ENCODE measurements at places on chromosomes 12 and 14.

DNA sequence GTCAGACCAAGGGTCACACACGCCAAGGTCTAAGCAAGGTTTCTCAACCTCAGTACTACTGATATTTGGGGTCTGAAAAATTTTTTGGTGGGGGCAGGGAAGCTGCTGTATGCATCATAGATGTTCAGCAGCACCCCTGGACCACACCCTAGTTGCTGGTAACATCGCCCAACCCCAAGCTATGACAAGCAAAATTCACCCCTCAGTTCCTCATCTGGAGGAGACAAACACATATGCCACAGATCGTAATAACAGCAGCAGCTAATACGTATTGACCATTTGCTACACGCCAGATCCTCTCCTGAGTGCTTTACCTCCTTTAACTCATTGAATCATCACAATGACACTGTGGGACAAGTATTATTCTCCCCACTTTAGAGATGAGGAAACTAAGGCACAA lies 46.4 kb downstream of the ACTN1 start:
- DNase-seq: no peak

DNA sequence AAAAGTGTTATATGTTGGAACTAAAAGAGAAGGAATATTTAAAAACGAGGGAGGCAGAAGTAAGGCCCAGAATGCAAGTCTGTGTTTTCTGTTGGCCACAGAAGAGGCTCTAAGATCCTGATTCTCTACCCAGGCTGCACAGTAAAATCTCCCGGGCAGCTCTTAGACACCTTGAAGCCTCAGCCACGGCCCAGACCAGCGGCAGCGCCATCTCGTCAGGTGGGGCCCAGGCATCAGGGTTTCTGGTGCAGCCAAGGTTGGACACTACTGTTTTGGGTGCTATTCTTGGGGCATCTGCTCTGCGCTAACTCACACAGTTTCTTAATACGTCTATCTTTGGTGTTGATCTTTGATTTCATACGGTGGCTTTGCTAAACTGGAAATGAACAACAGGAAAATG lies 16.8 kb downstream of the FAM181A start:
- DNase-seq: no peak

GRCh38 chr12:7499636-7500035 lies 3.9 kb downstream of the CD163 start:
- no peak for DNase-seq

DNA sequence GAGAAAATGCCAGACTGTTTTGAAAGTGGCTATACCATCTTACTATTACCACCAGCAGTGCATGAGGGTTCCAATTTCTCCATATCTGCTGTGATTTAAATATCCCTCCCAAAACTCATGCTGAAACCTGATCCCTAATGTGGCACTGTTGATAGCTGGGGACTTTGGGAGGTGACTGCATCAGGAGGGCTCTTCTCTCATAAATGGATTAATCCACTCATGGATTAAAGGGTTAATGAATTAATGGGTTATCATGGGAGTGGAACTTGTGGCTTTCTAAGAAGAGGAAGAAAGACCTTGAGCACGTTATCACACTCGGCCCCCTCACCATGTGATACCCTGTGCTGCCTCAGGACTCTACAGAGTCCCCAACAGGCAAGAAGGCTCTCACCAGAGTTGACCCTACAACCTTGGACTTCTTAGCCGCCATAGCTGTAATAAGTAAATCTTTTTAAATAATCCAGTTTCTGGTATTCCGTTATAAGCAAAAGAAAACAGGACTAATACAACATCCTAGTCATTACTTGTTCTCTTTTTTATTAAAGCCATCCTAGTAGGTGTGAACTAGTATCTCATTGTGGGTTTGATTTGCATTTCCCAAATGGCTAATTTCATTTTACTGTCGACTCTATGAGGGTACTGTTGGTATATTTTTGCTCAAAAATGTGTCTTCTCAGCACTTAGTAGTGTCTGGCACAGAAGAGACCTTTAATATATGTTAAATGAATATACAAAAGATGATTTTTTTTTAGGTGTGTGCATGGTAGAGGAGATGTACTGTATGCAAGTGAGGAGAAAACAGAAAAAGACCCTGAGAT lies 14.3 kb downstream of the PPP1R12A start:
- DNase-seq: no peak

- DNase-seq: no peak
Measured at GRCh38 chr12:70823182-70823976, 97.2 kb downstream of the PTPRR start.

GRCh38 chr14:105748204-105748578 lies 221.8 kb downstream of the TMEM121 start:
- DNase-seq: no peak

GRCh38 chr14:104702106-104702505 lies 12.7 kb downstream of the INF2 start:
- no peak for DNase-seq

GRCh38 chr14:22177870-22178269 lies 411.2 kb downstream of the DAD1 start:
- DNase-seq: no peak

GRCh38 chr12:76109879-76110278 lies 25.4 kb upstream of the NAP1L1 start:
- DNase-seq: no peak

DNA sequence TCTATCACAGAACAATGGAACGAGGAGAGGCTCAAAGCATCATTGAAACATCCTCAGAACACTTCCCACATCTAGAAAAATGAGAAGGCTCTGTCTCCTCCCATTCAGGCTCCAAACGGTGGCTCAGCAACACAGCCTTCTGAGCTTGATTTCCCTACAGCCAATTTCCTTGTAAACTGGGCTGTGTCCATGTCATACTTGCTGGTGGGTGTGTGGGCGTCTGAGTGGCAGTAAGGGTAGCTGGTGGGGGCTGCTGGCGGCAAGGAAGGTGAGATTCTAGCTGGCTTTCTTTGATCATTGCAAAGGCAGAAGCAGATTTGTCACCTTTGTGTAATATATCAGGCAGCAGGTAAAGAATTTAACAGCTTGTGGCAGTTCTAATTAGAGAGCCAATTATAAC lies 163.7 kb downstream of the CALM1 start:
- no peak for DNase-seq

DNA sequence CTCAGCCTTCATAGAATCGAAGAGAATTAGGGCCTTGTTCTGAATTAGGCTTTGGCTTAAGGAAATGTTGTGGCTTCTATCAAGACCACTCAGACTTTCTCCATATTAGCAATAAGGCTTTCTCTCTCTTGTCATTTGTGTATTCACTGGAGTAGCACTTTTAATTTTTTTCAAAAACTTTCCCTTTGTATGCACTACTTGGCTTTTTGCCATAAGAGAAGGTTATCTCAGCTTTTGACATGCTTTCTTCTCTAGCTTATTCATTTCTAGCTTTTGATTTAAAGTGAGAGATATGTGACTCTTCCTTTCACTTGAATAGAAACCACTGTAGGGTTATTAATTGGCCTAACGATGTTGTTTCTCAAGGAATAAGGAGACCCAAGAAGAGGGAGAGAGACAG lies 244.2 kb downstream of the GPHN start:
- DNase-seq: no peak

DNA sequence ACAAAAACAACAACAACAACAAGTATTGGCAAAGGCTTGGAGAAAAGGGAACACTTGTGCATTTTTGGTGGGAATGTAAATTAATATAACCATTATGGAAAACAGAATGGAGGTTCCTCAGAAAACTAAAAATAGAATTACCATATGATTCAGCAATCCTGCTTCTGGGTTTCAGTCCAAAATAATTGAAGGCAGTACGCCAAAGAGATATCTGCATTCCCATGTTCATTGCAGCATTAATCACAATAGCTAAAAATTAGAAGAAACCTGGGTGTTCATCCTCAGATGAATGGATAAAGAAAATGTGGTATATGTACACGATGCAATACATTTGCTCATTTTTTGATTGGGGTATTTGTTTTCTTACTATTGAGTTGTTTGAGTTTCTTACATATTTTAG lies 813.0 kb downstream of the NRXN3 start:
- DNase-seq: no peak

GRCh38 chr12:32039347-32039746 lies 67.3 kb upstream of the BICD1 start:
- no peak for DNase-seq

DNA sequence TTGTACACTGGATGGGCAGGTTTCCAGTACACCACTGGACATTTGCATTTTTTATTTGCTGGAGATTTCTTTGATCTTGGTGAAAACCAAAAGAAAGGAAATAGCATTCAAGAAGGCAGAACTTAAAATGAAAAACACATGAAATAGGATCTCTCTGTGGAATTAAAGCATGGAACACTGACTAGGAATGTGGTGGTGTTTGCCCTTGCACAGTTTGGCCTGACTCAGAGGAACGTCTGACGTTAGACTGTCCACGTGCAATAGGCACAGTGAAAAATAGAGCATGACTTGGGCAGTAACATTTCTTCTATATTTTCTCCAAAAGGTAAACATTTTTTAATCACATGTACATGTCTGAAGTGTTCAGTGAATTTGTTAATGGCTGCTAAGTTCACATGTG lies 474.1 kb upstream of the PRICKLE1 start:
- no peak for DNase-seq

- DNase-seq: no peak
Measured at GRCh38 chr14:100727086-100727872, 587 bp downstream of the DLK1 start.

DNA sequence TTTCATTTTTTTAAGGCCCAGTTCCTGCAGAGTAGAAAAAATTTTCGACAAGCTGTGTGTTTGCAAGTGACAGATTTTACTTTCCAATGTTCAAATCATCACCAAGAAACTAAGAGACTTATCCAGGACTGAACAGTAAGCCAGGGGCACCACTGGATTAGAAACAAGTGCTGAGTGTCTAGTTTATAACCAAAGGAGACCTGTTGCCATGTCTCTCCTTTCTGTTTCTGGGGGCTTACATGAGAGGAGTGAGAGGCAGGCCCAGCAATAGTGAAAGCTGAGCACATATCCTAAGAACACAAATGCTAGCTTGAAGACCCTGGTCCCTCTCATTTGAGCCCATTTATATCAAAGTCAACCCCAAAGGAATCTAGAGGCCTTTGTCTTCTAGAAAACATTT lies 2.9 kb downstream of the IFNG start:
- no peak for DNase-seq

DNA sequence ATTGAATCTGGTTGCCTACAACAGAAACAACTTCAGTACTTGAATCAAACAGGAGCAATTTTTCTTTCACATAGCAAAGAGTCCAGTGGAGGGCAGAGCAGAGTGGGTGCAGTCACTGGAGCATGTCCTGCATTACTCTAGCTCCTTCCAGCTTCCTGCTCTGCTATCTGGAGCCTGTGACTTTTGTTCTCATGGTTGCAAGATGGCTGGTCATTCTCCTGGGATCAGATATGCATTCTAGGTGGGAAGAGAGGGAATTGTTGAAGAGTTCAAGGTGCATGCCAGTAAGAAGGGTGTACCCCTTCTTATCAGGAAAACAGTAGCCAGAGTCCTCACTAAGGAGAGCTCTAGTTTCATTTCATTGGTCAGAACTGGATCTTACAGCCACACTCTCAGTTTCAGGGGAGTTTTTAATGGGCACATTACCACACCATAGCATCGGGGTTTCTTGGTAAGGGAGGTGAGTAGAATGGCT lies 8.0 kb downstream of the IFT43 start:
- DNase-seq: no peak

GRCh38 chr14:39203659-39204606 lies 28.9 kb downstream of the PNN start:
- no peak for DNase-seq

- no peak for DNase-seq
Measured at GRCh38 chr12:108302016-108302402, 37.1 kb downstream of the CMKLR1 start.

DNA sequence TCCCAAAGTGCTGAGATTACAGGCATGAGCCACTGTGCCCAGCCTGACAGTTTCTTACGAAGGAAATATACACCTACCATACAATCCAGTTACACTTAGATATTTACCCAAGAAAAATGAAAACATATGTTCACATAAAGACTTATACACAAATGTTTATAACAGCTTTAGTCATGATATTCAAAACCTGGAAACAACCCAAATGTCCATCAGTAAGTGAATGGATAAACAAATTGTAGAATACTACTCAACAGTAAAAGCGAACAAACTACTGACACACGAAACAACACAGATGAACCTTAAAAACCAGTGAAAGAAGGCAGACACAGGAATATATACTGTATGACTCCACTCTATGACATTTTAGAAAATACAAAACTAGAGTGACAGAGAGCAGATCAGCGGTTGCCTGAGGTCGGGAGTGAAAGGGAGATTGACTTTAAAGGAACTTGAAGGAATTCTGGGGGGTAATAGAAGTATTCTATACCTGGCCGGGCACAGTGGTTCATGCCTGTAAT lies 83.6 kb downstream of the SPRING1 start:
- no peak for DNase-seq

DNA sequence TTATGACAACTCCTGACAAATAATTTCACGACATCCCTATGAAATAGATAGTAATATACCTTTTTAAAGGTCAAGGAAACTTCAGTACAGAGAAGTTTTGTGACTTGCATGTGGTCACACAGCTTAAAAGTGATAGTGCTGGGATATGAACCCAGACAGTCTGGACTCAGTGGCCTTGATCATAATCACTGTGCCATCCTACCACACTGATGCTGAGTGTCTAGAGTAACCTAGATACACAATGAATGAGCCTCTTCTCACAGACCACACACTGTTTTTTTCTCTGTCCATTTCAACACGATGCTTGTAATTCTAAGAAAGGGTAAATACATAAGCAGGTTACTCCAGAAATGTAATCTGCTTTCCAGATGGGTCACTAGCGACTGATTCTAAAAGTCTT lies 88.2 kb downstream of the SYNE2 start:
- no peak for DNase-seq

- DNase-seq: no peak
Measured at GRCh38 chr12:79938843-79939242, 3.9 kb upstream of the PPP1R12A start.

DNA sequence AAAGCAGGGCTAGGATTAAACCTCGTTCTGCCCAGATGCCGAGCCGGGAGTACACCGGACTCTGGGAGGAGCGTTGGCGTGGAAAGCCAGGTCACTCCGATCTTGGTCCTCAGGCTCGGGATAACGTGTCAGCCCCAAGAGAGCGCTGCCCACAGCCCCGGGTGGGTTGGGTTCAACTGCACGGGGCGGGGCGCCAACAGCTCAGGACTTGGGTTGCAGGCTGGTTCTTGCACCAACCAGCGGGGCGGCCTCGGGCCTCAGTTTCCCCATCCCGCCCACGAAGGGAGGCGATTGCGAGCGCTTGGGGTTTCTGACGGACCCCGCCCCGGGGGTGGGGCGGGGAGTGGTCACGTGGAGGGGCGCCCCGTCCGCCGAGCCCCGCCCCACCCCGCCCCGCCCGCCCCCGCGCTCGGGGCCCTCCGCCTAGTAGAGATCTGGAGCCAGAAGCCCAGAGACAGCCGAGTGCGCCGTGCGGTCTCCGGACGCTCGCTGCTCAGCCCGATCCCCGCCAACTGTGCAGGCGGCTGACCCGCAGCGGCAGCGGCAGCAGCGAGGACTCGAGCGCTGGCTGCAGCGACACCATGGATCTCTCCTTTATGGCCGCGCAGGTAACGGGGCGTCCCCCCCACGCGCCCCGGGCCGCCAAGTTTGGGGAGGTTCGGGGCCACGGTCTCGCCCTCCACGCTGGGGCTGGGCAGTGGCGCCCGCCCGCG lies at the start of gene C14orf132:
C14orf132 (plus strand) TSS at position 443 of the 713 bp plus-strand sequence; CDS start at position 582, 139 bp downstream.
- no peak for DNase-seq
